ENCODE measurements at places on chromosomes 6 and 20.
A peak's percentile ranks its signal among the peaks of the same experiment; 100 is the strongest.

GRCh38 chr6:152086223-152086873 is 278.9 kb downstream of the ESR1 start:
- DNase-seq = no peak

DNA sequence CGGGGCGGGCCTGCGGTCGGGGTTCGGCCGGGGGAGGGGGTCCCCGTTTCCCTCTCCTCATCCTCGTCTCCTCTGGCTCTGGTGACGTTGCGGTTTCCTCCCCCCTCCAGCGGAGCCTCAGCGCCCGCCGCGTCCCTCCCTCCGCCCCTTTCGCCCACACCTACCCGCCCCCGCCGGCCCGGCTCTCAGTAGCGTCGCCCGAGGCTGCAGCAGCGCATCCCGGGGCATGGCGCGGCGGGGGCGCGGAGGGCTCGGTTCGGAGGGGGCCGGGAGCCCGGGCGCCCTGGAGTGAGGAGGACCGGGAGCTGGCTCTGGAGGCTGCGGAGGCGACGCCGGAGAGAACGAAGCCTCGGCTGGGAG is at the start of gene DSE:
TSS of gene DSE (plus strand) at position 188 of the 360 bp plus-strand sequence. CDS start 28,304 bp downstream, outside the sequence.
- peak; percentile 84 for DNase-seq

- no peak for DNase-seq
Observed at GRCh38 chr6:1786455-1787453, 177.0 kb downstream of the FOXC1 start.

DNA sequence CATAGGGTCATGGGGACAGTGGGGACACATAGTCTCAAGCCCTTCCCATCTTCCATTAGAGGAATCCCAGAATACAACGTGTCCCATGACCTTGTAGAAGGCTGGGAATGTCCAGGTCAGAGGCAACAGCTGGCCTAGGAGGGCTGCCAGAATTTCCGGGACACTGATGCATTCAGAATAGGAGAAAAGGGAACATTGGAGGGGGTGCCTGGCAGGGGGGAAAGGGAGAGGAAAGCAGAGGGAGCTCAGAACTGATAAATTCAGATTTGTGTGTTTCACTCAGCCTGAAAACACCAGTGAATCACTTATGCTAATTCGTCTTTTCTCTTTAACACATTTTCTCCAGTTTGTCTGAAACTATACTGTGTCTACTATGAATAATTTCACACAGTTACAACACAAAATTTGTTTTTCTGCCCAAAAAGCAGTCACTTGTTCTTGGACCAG is 35.5 kb upstream of the BMP2 start:
- no peak for DNase-seq

- DNase-seq = no peak
Observed at GRCh38 chr6:66103954-66104353, 396.9 kb upstream of the EYS start.

Measured in fibroblast of skin of left quadriceps (primary cell).